GM10248 (cell line): ENCODE measurements at places on chromosomes 5 and 9.

DNA sequence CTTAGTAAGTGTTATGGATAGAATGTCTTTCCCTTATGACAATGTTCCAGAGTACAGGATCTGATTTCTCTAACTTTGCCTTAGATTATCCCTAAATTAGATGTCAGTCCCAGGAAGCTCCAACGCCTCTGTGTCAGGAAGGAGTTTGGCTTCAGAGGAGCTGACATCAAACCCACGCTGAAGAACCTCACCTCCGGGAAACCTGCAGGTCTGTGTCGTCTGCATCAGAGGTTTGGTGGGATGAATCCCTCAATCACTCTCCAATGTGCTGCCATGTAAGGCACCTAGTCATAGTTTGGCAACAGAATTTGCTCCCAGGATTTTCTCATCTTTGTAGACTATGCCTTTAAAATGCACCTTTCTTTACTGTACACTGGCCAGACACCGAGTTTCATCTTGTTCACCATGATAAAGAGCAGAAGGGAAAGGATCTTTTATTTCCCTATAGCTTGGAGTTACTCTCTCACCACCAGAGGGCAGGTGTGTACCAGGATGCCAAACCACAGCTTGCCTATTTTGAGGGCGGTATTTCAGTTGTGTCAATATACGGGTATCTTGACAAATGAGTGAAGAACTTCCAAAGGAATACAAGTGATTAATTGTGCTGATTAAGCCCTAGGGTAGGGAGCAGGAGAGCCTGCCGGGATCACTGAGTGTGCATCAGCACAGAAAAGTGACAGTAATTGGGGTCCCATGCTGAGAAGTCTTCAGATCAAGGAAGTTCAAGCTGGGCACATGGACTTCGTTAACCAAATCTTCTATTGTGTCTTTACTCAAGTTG, 23.4 kb downstream of the MINAR2 start:
- DNase-seq, result peak; percentile 28

- DNase-seq, result no peak
Observed at GRCh38 chr5:173010021-173010420, 26.4 kb downstream of the ATP6V0E1 start.

GRCh38 chr9:133184971-133185370, 21.3 kb upstream of the GBGT1 start:
- DNase-seq, result peak; percentile 39

GRCh38 chr9:134473141-134474054, 147.1 kb downstream of the RXRA start:
- no peak for DNase-seq

DNA sequence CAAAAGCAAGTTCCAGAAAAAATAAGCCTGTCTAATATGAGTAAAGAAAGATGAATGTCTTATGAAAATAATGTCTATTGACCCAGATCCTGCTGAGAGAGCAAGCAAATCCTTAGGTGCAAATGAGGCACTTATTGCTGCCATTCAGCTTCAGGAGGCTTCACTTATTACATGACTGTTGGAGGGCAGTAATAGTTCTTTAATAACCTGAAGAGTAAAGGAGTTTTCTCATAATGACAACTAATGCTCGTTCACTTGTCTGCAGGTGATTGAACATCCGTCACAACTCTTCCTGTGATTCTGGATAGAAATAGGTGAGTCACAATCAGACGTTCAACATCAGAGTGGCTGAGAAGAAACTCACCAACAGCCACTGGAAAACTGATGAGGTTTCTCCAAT, 58.3 kb downstream of the SPOCK1 start:
- no peak for DNase-seq

DNA sequence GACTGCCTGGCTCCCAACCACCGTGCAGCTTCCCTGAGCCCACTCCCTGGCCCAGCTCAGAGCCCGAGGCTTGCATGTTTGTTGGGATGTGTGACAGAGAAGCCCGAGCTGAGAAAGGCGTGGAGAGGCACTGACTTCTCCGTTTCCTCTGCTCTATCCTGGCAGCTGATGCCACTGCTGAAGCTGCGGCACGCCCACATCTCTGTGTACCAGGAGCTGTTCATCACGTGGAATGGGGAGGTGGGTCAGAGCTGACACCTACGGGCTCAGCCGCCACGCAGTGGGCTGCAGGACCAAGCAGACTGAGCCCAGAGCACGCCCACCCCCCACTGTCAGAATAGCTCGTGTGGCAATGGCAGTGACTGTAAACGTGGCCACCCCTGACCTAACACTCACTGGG, 9.3 kb downstream of the STKLD1 start:
- no peak for DNase-seq
